Daoy (cell line): ENCODE measurements at places on chromosomes 1 and 21.

GRCh38 chr21:37551993-37552355 lies 185.4 kb downstream of the DYRK1A start:
- no peak for DNase-seq

- no peak for DNase-seq
These were observed 101.0 kb downstream of the PDE9A start for GRCh38 chr21:42754270-42754933.

DNA sequence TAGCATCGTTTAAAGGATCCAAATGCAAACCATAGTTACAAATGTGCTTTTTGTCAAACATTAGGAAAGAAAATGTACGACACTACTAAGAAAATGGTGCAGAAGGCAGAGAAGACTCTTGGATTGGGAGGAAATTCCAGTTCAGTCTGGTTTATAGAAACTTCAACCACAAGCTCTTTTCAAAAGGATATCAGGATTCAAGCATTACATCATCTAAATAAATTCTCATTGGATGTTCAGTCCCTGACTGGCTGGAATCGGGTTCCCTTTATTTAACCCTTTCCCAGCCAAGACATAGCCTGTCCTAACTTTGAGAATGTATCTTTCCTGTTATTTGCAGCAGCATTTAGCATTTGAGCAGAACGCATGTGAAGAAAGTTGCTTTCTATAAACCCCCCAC lies 184.6 kb downstream of the LMO4 start:
- DNase-seq, result peak; percentile 46

- peak; percentile 62 for DNase-seq
These were observed 6.6 kb downstream of the HEYL start for GRCh38 chr1:39632682-39633417.

GRCh38 chr1:72432645-72433267 lies 150.4 kb upstream of the NEGR1 start:
- DNase-seq, result no peak

GRCh38 chr1:181174861-181175260 lies 86.4 kb downstream of the IER5 start:
- no peak for DNase-seq

GRCh38 chr1:64616039-64616438 lies 128.8 kb upstream of the RAVER2 start:
- DNase-seq, result no peak

GRCh38 chr21:16891821-16892220 lies 621.0 kb upstream of the CXADR start:
- DNase-seq, result no peak
